ENCODE measurements at places on chromosomes 6 and 20.
A peak's percentile ranks its signal among the peaks of the same experiment; 100 is the strongest.

- H3K27ac ChIP-seq: no peak overlapping the region
- H3K4me1 ChIP-seq: no peaks in the 10 kb centered on the region
- H3K36me3 ChIP-seq: no peaks in the 10 kb centered on the region
- H3K27me3 ChIP-seq: no peaks in the 10 kb centered on the region
Measured at GRCh38 chr6:148325316-148326068, 17.1 kb upstream of the SASH1 start.

- H3K4me1 ChIP-seq: peaks cover 4% of the 10 kb centered on the region
- H3K27ac ChIP-seq: no peak overlapping the region
- H3K36me3 ChIP-seq: no peaks in the 10 kb centered on the region
- peak; percentile 48 for DNase-seq
Measured at GRCh38 chr20:10090588-10091166, 55.9 kb downstream of the ANKEF1 start.

DNA sequence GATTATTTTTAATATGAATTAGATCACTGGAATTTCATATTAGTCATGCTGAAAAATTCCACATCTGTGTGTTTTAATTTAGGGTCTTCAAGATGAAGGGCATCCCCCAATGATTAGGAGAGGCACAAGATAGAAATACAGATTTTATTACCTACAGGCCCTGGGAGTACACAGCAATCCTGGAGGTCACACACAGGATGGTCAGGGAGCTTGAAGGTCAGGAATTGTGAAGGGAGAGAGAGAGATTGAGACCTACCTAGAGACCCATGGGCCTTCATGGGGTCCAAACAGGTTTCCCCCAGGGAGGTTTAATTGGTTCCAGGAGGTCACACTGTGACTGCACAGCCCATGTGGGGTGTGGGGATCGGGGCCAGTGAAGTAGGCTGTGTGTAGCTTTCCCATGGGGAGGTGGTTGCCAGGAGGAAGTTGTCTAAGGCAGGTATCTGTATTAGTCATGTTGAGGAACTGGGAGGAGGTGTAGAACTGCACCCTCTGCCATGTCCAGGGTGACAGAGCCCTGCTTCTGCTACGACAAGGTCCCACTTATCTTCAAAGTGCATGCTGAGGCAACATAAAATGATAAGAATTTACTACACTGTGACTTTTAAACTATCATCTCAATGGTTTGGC lies 18.3 kb downstream of the SNX9 start:
- no peaks in the 10 kb centered on the region for H3K36me3 ChIP-seq
- no peaks in the 10 kb centered on the region for H3K27me3 ChIP-seq
- no peak overlapping the region for H3K4me3 ChIP-seq
- peak overlapping the region; percentile 84 for H3K27ac ChIP-seq
- H3K4me1 ChIP-seq: peaks cover 80% of the 10 kb centered on the region
- no peak for DNase-seq

GRCh38 chr6:117545161-117545595 lies 57.1 kb downstream of the GOPC start:
- peaks cover 44% of the 10 kb centered on the region for H3K4me1 ChIP-seq
- peak; percentile 77 for DNase-seq
- no peaks in the 10 kb centered on the region for H3K36me3 ChIP-seq
- peak overlapping the region; percentile 51 for H3K27ac ChIP-seq
- H3K27me3 ChIP-seq: no peaks in the 10 kb centered on the region

GRCh38 chr20:51337126-51337805 lies 205.3 kb downstream of the NFATC2 start:
- H3K4me3 ChIP-seq: no peak overlapping the region
- no peak overlapping the region for H3K27ac ChIP-seq
- no peaks in the 10 kb centered on the region for H3K36me3 ChIP-seq
- no peaks in the 10 kb centered on the region for H3K4me1 ChIP-seq

DNA sequence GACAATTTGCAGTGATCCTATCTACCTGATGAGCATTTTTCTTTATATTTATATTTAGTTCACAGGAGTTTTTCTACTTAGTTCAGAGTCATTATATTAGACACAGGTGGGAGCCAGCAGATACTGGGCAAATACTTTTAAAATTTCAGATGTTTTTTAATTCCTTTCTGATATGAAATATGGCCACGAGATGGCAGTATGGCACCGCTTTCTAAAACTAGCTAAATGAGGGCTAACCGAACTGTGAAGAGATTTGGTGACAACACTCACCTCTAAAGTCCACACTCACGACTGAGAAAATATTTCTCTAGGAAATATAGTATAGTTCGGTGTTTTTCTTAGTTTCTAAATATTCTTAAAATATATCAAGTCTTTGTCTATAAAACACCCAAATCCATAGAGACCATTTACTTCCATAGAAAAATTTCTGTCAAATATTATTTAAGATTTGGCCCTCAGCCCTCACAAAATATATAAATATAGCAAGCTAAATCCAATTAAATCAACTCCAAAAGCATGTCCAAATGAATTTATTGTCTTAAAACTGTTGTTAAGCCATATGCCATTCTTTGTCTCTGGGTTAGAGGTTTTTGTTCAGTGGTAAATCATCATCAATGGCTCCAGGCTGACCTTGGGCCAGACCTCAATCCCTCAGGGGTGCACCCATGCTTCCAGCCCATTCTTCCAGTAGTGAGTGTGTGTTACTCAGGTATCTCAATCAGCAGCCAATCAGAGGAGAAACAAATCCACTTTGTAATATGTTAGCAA lies 63.6 kb downstream of the HUS1B start:
- peak; percentile 27 for DNase-seq
- H3K27ac ChIP-seq: no peak overlapping the region
- no peak overlapping the region for H3K4me3 ChIP-seq
- no peaks in the 10 kb centered on the region for H3K4me1 ChIP-seq
- no peaks in the 10 kb centered on the region for H3K36me3 ChIP-seq

GRCh38 chr6:73704260-73704659 lies 8.3 kb downstream of the CD109 start:
- peaks cover under 1% of the 10 kb centered on the region for H3K36me3 ChIP-seq
- H3K27me3 ChIP-seq: no peaks in the 10 kb centered on the region
- peak overlapping the region; percentile 51 for H3K27ac ChIP-seq
- peaks cover 15% of the 10 kb centered on the region for H3K4me1 ChIP-seq

GRCh38 chr6:62775427-62776022 lies 435.7 kb upstream of the FKBP1C start:
- H3K27me3 ChIP-seq: no peaks in the 10 kb centered on the region
- H3K4me1 ChIP-seq: no peaks in the 10 kb centered on the region
- no peaks in the 10 kb centered on the region for H3K36me3 ChIP-seq
- DNase-seq: peak; percentile 10
- H3K27ac ChIP-seq: no peak overlapping the region
- no peak overlapping the region for H3K4me3 ChIP-seq

Measured in Panc1 (cell line).